Naive thymus-derived CD8-positive, alpha-beta T cell (primary cell): ENCODE measurements at places on chromosomes 3 and 15. TPM values are rescaled to one million over a fixed set of nuclear protein-coding genes. Genes with fewer than 3 reads are reported as not detected.

C3orf52 gene
- 0.96 TPM for total RNA-seq

CCR3 gene
- not detected for total RNA-seq

SLC51A gene
- not detected for total RNA-seq

CLDN16 gene
- not detected for total RNA-seq

C15orf62 gene
- 2.2 TPM for total RNA-seq

FBXL22 gene
- 2.1 TPM for total RNA-seq

VEPH1 gene
- total RNA-seq: not detected

DNA sequence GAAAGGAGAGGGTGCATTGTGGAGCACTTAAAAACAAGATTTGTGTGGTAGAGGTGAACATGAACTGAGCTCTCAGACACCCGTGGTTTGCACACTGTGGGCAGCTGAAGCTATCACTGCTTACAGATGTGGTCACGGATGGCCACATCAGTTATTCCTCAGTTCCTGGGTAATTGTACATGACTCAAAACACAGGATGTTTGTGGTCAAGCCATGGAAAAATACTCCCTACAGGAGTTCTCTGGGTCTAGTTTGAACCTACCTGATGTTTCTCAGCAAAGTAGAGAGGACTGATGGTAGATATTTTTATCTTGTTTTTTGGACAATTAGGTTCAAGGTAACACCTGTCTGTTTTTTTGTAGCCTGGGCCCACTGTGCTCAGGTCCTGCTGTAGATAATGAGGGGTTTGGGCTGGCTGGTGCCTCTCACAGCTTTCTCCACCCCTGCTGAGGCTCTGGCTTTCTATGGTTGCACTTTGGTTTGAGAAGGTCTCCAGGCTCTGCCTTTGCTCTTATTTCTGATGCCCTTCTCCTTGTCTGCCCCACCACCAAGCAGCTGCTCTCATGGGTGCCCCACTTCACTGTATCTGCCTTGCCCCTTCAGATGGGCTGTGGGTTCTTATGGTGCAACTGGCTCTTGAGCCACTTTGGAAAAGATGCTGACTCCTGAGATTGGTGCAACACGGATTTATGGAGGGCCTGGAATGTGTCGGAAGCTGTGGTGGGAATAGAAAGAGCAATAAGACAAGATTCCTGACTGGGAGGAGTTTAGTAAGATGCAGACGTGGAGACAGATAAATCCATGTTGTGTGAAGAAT lies 40.1 kb downstream of the CDCP1 start:
- peak overlapping the region; percentile 0 for H3K27ac ChIP-seq
- peak; percentile 82 for DNase-seq
- peaks cover 33% of the 10 kb centered on the region for H3K4me1 ChIP-seq
- H3K27me3 ChIP-seq: peaks cover 13% of the 10 kb centered on the region

- no peaks in the 10 kb centered on the region for H3K36me3 ChIP-seq
- DNase-seq: peak; percentile 23
Measured at GRCh38 chr3:190883973-190884832, 21.7 kb upstream of the GMNC start.

GRCh38 chr15:95669146-95669922 lies 661.2 kb upstream of the NR2F2 start:
- no peaks in the 10 kb centered on the region for H3K4me1 ChIP-seq
- no peak for DNase-seq
- no peak overlapping the region for H3K4me3 ChIP-seq
- H3K36me3 ChIP-seq: no peaks in the 10 kb centered on the region
- H3K27ac ChIP-seq: no peak overlapping the region
- H3K27me3 ChIP-seq: peaks cover 10% of the 10 kb centered on the region

DNA sequence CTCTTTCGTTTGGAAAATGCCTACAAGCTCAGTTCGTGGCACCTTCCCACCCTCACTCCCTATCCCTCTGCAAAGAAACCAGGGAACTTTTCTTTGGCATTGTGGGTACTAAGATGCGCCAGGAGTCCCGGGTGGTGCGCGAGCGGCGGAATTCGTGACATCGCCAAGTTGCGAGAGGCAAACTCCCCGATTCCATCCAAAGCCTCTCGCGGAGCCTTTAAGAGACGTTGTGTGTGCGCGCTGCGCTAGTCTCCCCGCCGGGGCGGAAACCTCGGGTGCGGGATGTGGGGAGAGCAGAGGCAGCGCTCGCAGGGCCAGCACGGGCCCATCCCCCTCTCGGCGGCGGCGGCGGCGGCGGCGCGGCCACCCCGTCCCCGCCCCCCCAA lies 443 bp upstream of the NR2F2 start:
- H3K27ac ChIP-seq: no peak overlapping the region
- no peak for DNase-seq
- H3K4me1 ChIP-seq: peaks cover 13% of the 10 kb centered on the region
- H3K27me3 ChIP-seq: peaks cover 63% of the 10 kb centered on the region
- peaks cover 12% of the 10 kb centered on the region for H3K36me3 ChIP-seq

GRCh38 chr3:140809316-140809715 lies 131.5 kb downstream of the TRIM42 start:
- H3K27me3 ChIP-seq: peaks cover 13% of the 10 kb centered on the region
- DNase-seq: no peak

GRCh38 chr3:113084777-113085176 lies 94.0 kb downstream of the GTPBP8 start:
- H3K4me1 ChIP-seq: peaks cover 2% of the 10 kb centered on the region
- peaks cover 8% of the 10 kb centered on the region for H3K36me3 ChIP-seq
- DNase-seq: no peak
- H3K27me3 ChIP-seq: no peaks in the 10 kb centered on the region

DNA sequence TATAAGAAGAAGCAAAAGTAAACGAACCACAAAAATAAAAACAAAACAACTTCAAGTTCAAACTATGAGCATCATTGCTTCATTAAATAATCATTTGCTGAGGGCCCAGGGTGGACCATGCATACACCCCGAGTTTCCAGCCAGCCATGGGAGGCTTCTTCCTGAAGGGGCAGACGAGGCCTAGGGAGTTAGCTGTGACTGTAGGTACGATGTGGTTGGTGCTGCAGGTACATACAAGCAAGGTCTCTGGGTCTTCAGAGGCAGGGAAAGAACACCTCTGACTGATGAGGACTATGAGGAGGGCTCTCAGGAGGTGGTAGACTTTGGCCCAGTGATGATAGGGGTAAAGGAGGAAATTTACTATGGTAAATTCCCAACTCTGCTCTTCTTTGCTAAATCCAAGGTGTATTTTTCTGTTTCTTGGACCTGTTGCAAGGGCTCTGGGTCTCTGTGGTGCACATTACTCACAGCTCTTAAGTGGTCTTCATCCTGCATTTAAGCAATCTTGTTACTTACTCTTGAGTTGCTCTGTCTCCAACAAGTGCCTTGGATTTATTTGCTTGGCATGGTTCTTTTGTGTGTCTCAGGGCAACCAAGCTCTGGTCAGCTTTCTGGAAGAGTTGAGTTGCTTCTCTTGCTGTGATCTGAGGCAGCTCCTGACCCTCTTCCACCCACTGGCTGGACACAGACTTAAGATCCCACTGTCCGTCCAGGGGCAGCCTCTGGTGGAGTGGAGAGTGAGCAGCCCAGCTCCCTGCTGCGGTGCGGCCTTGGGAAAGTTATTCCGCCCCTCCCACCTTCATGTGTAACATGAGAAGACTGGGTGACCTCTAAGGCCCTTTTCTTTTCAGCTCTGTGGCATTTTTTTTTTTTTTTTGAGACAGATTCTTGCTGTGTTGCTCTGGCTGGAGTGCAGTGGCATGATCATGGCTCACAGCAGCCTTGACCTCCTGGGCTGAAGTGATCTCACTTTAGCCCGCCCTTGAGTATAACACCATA lies 56.1 kb upstream of the KIF23 start:
- no peaks in the 10 kb centered on the region for H3K4me1 ChIP-seq
- H3K27me3 ChIP-seq: no peaks in the 10 kb centered on the region
- H3K27ac ChIP-seq: no peak overlapping the region
- no peaks in the 10 kb centered on the region for H3K36me3 ChIP-seq
- H3K4me3 ChIP-seq: no peak overlapping the region

GRCh38 chr3:155076888-155077287 lies 3.2 kb upstream of the MME start:
- no peaks in the 10 kb centered on the region for H3K36me3 ChIP-seq
- H3K4me1 ChIP-seq: peaks cover 27% of the 10 kb centered on the region
- peaks cover 33% of the 10 kb centered on the region for H3K27me3 ChIP-seq

DNA sequence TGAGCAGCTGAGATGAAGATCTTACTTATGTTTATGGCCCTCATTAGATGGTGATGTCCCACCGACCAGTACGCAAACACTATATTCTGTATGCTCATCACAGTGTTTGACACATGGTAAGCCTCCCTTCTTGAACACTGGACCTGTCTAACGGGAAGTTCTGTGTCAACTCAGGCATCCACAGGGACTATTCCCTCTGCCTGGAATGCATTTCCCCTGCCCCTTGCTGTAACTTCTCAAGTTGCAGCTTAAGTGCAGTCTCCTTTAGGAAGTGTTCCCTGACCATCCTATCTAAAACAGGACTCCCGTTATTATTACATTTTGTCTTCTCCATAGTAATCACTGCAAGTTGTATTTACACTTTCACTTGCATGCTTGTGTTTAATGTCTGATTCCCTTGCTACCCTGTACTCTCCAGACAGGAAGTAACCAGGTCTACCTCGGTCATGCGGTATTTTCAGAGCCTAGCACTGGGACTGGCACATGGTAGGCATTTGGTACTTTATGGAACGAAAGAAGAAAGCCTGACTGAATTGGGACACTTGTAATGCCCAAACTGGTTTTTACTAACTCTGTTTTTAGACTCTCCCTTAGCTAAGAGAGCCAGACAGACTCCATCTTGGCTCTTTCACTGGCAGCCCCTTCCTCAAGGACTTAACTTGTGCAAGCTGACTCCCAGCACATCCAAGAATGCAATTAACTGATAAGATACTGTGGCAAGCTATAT lies 8.7 kb downstream of the DET1 start:
- DNase-seq: no peak
- peaks cover 23% of the 10 kb centered on the region for H3K36me3 ChIP-seq
- H3K4me3 ChIP-seq: no peak overlapping the region

DNA sequence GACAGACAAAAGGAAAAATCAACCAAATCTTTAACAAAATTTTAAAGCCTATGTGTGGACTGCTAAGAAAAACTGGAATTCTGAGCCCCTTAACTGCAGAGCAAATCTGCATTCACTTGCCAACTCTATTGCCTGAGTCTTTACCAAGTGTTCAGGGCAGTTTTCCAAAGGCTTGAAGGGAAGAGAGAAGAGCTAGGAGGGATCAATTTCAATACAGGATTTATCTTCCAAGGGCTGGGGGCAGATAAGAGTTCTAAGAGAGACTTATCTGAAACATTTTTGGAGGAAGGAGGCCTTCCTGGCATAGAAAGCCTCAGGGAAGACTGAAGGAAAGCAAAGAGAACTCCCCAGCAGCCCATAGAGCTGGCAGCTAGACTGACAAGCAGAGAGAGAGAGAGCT lies 31.4 kb upstream of the LSAMP start:
- no peaks in the 10 kb centered on the region for H3K36me3 ChIP-seq
- peaks cover 1% of the 10 kb centered on the region for H3K27me3 ChIP-seq
- H3K4me1 ChIP-seq: no peaks in the 10 kb centered on the region
- no peak for DNase-seq
- no peak overlapping the region for H3K4me3 ChIP-seq
- H3K27ac ChIP-seq: no peak overlapping the region

- H3K4me3 ChIP-seq: no peak overlapping the region
- peaks cover 47% of the 10 kb centered on the region for H3K4me1 ChIP-seq
- no peaks in the 10 kb centered on the region for H3K27me3 ChIP-seq
- no peak for DNase-seq
Measured at GRCh38 chr3:12620729-12621128, 43.2 kb downstream of the RAF1 start.

- DNase-seq: no peak
- H3K27ac ChIP-seq: no peak overlapping the region
- H3K27me3 ChIP-seq: no peaks in the 10 kb centered on the region
Measured at GRCh38 chr15:78675206-78675605, 34.2 kb upstream of the CHRNB4 start.

DNA sequence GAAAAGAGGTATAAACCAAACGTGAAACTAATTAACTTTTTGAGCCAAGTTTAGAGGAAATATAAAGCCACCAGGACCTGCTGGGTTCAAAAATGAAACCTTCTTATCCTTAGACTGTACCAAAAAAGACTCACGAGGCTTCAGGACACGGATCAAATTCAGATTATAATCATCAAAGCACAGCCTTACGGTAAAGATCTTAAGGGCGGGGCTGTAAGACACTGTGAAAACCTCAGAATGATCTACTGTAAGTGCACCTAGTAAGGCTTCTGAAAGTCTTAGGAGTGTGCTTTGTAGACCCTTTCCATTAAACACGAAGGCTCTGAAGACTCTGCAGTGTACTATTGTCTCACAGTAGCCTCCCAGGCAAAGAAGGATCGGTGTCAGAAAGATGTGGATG lies 26.8 kb downstream of the TARS3 start:
- H3K27ac ChIP-seq: peak overlapping the region; percentile 12
- H3K27me3 ChIP-seq: no peaks in the 10 kb centered on the region
- H3K36me3 ChIP-seq: peaks cover 63% of the 10 kb centered on the region
- DNase-seq: no peak

GRCh38 chr3:121852256-121852655 lies 17.2 kb downstream of the EAF2 start:
- peaks cover under 1% of the 10 kb centered on the region for H3K4me1 ChIP-seq
- H3K27ac ChIP-seq: no peak overlapping the region
- no peak for DNase-seq
- no peak overlapping the region for H3K4me3 ChIP-seq
- H3K27me3 ChIP-seq: no peaks in the 10 kb centered on the region

GRCh38 chr15:81781395-81781794 lies 264.4 kb downstream of the MEX3B start:
- H3K4me1 ChIP-seq: peaks cover 15% of the 10 kb centered on the region
- H3K27ac ChIP-seq: no peak overlapping the region
- peaks cover 12% of the 10 kb centered on the region for H3K27me3 ChIP-seq
- no peak overlapping the region for H3K4me3 ChIP-seq
- DNase-seq: no peak
- no peaks in the 10 kb centered on the region for H3K36me3 ChIP-seq

GRCh38 chr3:154552338-154552737 lies 122.3 kb upstream of the GPR149 start:
- no peaks in the 10 kb centered on the region for H3K27me3 ChIP-seq
- no peaks in the 10 kb centered on the region for H3K36me3 ChIP-seq
- no peak for DNase-seq
- no peak overlapping the region for H3K4me3 ChIP-seq
- H3K27ac ChIP-seq: no peak overlapping the region

- H3K27me3 ChIP-seq: peaks cover 5% of the 10 kb centered on the region
- no peak overlapping the region for H3K4me3 ChIP-seq
- H3K27ac ChIP-seq: no peak overlapping the region
- H3K36me3 ChIP-seq: peaks cover 4% of the 10 kb centered on the region
- no peak for DNase-seq
- H3K4me1 ChIP-seq: no peaks in the 10 kb centered on the region
Measured at GRCh38 chr3:40130721-40131120, 178.8 kb upstream of the EIF1B start.
